ENCODE measurements at places on chromosomes 16 and 17.

DNA sequence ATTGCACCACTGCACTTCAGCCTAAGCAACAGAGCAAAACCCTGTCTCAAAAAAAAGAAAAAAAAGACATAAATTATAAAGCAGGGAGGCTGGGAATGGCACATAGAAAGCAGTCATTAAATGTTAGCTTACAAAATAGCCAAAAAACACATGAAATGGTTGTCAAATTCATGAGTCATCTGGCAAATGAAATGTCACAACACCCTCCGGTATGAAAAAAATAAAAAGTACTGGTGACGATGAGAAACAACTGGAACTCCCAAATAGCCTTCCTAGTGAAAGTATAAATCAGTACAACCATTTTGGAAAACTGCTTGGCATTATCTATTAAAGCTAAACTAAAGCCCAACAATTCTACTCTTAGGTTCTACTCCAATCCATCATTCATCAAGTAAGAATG is 3.5 kb upstream of the KATNB1 start:
- peak; percentile 15 for DNase-seq

GRCh38 chr17:37187262-37187661 is 188.5 kb upstream of the C17orf78 start:
- peak; percentile 25 for DNase-seq

DNA sequence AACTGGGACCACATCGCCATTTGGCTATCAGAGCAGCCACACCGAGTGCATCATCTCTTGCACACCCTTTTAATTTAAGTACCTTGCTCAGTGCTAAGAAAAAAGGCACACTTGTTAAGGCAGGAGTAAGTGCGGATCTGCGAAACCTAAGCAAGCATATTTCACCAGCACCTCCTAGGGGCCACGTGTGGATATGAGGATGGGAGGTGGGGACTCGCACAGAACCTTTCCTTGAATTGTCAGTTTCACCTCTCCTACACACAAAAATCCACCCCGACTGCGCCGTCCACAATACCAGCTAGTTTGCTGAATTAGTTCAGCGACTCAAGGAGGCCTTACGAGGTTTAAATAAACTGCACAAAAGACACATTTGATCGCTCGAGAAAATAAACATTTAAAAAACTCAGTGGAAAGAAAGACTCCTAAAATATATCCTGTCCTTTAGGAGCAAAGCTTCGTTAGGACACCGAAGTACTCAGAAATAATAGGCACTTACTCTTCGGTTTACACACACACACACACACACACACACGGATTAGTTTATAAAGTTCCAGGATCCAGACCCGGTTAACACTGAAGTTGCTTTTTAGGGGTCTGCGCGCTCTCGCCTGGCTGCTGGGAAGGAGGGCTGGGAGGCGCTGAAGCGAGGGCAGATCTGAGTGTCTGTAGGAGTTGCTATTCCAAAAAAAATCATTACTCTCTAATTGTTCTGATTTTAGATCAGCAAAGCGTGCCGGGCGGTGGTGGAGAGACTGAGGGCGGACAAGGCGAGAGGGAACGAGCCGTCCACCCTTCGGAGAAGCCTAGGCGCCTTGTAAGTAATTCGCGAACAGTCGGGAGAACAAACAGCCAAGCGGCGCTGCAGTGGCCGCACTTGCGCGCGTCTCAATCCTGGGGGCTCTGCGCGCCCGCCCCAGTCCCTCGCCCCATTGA is 1.0 kb upstream of the KCNJ2 start:
- DNase-seq, result peak; percentile 49

GRCh38 chr16:85968041-85968920 is 69.3 kb downstream of the IRF8 start:
- DNase-seq, result no peak

DNA sequence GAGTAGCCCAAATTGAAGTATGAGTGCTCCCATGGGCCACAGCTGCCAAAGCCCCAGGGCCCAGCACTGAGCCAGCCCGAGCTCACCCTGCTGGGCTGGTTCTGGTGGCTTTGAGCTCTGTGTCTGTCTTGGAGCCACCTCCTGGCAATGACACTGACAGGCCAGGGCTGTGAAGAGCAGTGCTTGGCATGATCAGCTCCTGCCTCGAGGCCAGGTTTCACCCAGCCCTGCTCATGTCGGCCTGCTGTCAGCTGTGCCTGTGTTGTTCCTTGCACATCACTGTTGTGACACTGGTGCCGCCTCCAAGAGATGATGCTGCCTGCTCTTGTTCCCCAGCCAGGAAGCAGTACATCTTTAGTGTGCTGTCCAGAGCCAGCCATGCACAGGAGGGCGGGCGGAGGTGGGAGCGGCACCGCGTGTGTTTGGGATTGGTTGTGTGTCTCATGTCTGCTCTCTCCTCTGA is 26.0 kb downstream of the PLD6 start:
- no peak for DNase-seq

DNA sequence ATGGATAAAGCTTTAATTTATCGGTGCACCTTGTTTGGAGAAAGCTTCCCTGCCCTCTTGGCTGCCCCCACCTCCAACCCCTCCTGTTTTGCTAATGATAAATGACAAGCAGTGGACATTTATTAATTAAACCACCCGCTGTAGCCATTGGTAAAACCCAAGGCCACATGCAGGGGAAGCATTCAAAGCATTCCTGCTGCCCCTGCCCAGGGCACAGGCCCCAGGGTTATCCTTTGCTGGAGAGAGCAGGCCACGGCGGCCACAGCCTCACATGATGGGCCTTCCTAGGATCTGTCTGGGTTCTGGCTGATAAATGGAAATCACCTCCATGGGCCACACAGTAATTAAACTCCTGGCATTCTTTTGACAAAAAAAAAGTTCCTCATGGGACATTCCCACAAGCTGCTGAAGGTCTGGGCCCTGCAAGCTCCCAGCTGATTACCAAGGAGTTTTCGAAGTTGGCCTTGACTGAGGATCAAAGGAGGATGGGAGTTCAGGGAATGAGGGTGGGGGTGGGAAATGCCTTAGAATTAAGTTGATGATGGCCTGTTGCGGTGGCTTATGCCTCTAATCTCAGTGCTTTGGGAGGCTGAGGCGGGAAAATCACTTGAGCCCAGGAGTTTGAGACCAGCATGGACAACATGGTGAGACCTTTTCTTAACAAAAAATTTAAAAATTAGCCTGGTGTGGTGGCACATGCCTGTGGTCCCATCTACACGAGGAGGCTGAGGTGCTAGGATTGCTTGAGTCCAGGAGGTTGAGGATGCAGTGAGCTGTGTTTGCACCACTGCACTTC is 35.5 kb downstream of the SOST start:
- no peak for DNase-seq

DNA sequence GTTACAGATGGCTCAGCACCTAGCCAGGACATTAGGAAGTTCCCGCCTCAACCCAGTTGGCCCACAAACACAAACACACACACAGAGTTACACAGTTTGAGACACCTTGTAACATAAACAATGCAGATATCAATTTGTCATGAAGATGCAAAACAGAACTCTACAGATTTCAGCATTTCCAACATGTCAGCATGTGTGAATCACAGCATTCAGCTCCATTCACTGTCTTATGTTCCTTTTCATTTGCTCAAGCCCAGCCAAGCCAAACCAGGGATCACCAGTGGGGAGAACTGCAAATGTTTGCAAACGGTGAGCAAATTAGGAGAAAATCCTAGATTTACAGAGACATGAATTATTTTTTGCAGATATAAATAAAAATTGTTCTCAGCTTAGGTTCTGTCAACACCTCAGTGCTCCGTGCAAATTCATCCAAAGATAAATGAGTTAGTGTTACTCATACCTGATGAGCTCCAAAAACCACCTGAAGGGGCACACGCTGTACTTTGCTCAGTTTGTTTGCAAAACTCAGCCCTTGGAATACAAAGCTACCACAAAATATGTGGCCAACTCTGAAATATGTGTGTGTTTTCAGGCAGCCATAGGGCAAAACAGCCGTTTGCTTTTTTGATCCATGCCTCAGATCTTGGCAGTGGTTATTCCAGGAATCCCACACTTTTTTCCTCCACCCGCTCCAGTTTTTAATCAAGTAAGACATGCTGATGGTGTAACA is 16.3 kb upstream of the COX10 start:
- DNase-seq, result peak; percentile 75

GRCh38 chr17:75521951-75522727 is 3.4 kb upstream of the LLGL2 start:
- no peak for DNase-seq

- DNase-seq, result no peak
These were observed 27.7 kb upstream of the IL21R start for GRCh38 chr16:27374221-27374803.

DNA sequence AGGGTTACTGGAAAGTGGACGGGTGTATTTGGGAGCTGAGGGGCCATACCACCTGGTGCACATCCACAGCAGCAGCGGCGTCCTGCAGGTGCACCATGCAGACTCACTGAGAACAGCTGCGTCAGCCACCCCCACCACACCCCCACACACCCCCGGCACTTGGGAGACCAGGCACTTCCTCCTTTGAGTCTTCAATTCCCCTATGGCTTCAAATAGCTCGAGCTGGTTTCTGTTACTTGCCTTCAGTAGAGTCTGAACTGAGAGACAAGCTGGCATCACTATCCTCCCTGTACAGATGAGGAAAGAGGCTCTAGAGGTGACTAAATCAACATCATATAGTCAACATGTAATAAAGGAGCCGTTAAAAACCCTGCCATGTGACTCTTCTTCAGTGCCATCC is 15.4 kb downstream of the CUEDC1 start:
- no peak for DNase-seq

- no peak for DNase-seq
These were observed 181.1 kb downstream of the CCDC182 start for GRCh38 chr17:57563958-57564357.

- no peak for DNase-seq
These were observed 11.6 kb upstream of the CBFB start for GRCh38 chr16:67017421-67017750.

DNA sequence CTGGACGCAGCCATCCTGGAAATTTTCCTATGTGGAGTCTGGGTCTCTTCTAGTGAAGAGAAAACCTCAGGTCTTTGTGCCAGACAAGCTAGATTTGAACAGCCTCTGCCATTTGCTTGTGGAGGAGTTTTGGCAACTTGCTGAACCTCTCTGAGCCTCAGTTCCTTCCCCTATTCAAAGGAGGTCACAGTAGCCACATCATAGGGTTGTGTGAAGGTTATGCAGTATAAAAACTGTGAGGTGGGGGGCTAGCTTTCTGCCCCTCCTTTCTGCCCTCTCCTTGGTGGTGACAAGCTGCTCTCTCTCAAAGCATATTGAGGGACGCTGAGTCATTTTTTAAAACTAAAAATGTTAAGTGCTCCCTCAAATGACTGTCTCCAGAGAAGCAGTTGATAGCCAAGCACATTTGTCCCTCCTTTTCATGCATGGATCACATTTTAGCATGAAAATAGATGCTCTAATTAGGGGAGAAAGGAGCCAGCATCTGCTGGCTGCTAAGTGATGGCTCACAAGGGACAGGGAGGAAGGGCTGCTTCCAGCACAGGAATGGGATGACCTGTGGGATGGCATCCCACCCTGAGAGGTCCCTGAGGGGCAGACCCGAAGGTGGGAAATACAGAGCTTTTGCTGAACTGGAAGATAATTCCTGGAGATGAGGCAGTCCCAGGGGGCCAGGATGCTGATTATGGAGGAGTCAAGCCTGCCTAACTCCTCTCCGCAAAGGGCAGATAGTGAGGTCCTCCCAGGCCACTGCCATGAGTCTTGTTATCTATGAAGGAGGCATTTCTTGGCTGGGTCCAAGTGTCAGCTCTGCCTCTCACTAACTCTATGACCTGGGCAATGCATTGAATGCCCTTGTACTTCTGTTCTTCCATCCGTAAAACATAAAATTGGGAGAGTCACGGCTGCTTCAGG is 218.8 kb downstream of the RAB11FIP4 start:
- no peak for DNase-seq

DNA sequence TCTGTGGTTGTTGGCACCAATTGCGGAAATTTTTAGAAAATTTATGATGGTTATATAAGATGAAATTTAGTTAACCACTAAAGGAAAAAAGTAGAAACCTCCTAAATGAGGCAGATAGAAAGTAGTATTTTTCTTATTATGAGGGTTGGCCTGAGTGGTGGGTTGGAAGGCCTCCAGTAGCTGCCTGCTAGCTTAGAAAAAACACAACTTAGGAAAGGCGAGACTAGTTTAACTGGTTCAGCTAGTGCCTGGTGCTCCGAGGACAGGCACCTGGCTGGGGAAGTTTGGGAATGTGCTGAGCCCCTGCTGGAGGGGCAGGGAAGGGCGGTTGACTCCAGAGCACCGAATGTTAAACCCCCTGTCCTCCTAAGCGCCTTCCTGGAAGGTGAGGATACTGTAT is 19.9 kb downstream of the LDHD start:
- DNase-seq, result no peak

DNA sequence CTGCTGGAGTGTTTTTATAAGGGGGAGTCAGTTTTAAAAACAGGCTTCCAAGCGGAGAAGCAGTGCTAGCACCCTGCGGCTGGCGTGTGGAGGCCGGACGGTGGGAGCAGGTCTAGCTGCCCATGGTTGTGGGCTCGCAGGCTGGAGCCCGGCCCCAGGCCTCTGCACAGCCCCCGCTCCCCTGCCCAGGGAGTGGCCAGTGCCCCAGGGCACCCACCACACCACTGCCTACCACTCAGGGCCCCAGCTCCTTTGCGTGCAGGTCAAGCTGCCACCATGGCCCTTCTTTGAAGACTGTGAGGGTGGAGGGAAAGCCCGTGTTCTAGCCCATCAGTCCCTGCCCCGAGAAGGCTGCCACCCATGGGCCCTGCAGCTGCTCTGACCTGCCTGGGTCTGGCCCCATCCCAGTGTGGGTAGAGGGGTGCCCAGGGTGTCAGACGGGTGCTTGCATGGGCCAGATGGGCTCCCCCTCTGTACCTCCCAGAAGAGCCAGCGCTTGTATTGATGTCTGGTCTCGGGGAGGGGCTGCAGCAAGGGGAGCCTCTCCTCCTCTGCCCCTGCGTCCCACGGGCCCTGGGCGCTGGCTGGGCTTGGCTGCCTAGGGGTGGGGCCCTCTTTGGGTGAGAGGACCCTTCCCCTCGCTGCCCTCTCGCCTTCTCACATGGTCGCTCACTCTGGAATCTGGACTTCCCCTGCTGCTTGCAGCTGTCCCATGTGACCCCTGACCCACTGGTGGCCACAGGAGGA is 1.5 kb upstream of the NUDT16L1 start:
- DNase-seq, result no peak

DNA sequence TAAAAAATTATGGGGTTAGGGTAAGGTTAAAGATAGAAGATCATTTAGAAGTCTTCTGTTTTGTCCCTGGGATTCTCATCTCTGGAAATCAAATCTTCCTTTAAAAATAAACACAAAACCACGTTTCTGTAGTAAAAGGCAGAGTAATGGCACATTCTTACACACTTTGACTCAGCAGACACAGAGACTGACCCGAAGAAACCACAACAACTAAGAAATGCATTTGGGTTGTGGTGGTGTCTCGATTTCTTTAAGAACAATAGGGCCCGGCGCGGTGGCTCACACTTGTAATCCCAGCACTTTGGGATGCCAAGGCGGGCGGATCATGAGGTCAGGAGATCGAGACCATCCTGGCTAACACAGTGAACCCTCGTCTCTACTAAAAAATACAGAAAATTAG is 54.9 kb upstream of the MYH10 start:
- peak; percentile 61 for DNase-seq

- peak; percentile 90 for DNase-seq
These were observed 12.3 kb downstream of the PLXDC1 start for GRCh38 chr17:39139161-39139511.

Measured in fibroblast of skin of abdomen (primary cell).